SJSA1 (cell line): ENCODE measurements at places on chromosomes 1 and 21.

- no peak for DNase-seq
These were observed 102.2 kb upstream of the JUN start for GRCh38 chr1:58885998-58886397.

GRCh38 chr1:30382496-30382895, 340.9 kb downstream of the MATN1 start:
- DNase-seq = no peak

- peak; percentile 57 for DNase-seq
These were observed 33.3 kb downstream of the RCC2 start for GRCh38 chr1:17405898-17406759.

DNA sequence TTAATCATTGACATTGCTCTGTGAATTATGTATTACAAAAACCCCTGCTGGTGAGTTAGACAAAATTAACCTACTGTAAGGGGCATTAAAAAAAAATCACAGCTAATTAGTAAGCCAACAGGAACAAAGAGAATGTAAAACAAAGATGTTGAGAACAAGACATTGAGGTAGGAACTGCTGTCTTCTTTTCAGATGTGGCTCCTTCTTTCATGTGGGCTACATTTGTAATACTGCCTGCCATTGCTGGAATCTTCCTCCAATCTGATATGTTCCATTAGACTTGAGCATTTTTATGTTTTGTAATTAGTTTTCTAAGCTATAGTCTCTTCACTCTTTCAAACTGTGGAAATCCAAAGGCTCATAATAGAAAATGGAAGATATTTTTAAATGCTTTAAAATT, 353.0 kb downstream of the ADGRL2 start:
- no peak for DNase-seq

DNA sequence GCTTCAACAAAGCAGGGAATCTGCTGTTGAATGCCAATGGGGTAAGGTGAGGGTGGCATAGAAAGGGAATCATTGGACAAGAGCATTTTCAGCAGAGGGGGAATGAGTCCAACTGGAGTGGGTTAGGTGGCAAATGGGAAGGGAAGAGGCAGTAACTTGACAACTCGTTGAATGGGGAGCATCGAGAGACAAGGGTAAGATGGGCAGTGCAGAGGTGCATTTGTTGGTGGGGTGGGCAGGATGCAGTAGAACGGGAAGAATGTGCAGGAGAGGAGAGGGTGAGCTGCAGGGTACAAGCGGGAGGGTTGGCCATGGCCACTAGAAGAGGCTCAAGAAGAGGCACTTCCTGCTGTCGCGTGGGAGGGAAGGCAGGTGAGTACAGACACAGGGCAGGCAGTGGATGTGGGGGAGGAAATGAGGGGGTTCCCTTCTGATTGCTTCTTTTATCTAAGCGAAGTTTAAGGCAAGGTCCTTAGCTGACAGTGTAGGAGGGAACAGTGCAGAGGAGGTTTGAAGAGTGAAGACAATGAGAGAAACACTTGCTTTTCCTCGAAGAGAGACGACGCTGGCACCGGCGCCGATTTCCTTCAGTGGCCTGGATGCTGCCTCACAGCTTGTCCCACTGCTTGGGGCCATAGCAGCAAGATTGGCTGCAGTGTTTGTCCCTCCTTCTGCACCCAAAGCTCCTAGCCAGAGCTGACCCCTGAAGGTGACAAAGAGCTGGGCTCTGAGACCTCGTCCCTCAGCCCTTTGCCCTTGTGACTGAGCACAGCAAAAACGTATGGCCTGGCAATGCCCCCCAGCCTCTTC, 3.2 kb upstream of the IKBKE start:
- no peak for DNase-seq
